Left lobe of liver (tissue), 2 donors: ENCODE measurements at places on chromosomes 7 and 10.

DNA sequence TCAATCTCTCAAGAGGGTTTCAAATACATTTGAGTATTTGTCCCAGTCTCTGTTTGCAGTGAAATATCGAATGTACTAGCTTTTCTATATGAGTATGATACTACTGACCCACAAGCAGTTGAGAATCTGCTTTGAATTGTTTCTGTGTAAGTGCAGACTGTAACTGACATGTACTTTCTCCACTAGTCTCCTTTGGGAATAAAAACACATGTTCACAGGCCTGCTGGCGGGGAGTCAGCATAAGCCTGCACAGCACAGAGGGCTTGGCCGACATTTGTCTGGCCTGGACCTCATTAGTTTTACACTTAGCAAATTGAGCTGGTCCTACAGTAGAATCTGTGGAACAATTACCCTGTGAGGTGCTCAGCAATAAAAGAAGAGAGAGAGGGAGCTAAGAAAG lies 72.6 kb downstream of the ITGB8 start:
- no peak for DNase-seq

GRCh38 chr10:107166403-107166802 lies 1.9 kb upstream of the SORCS1 start:
- no peak for DNase-seq

- DNase-seq, result no peak
These were observed 1.9 kb upstream of the FRAT2 start for GRCh38 chr10:97336446-97336845.

GRCh38 chr10:79380125-79380945 lies 33.1 kb downstream of the PPIF start:
- peak; percentile 93 for DNase-seq

DNA sequence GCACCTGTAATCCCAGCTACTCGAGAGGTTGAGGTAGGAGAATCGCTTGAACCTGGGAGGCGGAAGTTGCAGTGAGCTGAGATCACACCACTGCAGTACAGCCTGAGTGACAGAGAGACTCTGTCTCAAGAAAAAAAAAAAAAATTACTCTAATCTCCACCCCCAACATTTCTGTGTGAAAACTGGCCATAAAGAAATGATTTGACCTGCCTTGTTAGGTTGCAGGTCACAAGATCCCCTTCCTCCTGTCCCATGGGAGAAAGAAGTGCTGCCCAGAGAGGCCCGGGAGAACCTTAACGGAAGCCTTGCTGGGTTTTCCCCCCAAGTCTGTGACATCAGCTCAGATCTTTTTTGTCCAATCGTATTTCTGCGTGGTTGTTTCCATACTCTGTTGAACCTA lies 8.7 kb upstream of the CALHM1 start:
- no peak for DNase-seq
